Gastroesophageal sphincter (tissue), 4 donors: ENCODE measurements at places on chromosomes 11 and 22.
A peak's percentile ranks its signal among the peaks of the same experiment; 100 is the strongest.

DNA sequence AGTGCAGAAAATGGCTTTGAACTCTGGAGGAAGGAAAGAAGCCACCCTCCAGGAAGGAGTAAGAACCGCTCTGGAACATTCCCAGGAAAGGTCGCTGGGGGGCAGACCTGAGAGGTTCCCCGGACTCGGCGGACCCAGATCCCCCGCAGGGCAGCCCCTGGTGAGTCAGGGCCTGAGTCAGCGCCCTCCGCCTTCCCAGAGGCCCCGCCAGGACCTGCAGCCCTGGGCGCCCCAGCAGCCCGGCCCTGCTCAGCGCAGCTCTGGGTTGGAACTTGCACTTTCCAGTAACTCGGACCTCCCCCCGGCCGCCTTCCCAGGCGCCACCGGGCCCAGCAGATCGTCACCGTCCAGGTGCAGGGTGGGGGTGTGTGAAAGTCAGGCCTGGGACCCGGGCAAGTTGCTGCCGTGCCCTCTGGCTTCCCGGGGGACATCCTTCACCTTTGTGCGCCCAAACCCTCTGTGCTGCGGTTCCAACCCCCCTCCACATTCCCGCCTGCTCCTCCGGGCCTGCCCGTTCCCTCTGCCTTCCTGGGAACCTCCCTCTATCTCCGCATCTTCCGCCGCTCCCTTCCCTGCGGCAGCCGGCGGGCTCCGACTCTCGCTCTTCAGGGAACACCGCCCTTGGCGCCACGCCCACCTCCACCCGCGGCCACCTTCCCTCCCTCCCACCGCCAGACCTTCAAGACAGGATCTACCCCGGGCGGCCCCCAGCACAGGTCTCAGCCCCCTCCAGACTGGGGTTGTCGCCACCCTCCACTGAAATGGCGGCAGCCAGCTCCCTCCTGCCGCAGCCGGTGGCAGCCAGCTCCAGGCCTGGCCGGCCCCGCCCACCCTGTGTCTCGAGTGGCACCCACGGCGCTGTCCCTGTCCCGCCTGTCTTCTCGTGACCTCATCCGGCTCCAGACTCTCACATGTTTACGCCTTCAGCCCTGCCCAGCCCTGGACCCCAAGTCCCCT lies 36.8 kb upstream of the WNT7B start:
- ATAC-seq = peak; percentile 96

DNA sequence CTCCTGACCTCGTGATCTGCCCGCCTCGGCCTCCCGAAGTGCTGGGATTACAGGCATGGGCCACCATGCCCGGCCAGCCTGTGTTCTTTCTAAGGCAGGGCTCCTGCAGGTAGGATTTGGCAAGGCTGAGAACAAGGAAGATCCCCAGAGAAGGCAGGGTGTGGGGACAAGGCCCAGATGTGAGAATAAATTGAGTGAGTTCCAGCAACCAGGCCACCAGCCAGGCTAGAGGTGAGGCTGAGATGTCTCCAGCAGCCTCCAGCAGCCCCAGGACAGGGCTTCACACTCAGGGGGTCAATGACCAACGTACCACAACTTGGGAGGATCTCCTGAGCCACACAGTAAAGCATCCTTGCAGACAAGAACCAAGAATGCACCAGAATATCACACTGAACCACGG lies 75.1 kb downstream of the BUD13 start:
- ATAC-seq = no peak

GRCh38 chr22:45768490-45768889 lies 96.9 kb downstream of the ATXN10 start:
- ATAC-seq = no peak

- ATAC-seq = no peak
These were observed 4.2 kb downstream of the CHORDC1 start for GRCh38 chr11:90218606-90219005.

DNA sequence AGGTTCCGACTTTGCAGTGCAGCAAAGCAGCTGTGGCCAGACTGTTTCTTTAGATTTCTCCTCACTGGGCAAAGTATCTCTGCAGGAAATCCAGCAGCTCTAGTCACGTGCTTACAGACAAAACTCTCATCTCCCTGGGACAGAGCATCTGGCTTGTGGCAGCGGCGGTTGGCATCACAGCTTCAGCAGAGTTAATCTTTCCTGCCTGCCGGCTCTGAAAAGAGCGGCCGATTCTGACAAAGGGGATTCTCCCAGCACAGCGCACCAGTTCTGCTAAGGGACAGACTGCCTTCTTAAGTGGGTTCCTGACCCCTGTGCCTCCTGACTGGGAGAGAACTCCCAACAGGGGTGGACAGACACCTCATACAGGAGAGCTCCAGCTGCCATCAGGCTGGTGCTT lies 1357.3 kb upstream of the TENM4 start:
- no peak for ATAC-seq

GRCh38 chr22:49152939-49153770 lies 674.5 kb downstream of the BRD1 start:
- no peak for ATAC-seq

GRCh38 chr11:106464728-106465127 lies 387.3 kb downstream of the AASDHPPT start:
- ATAC-seq = no peak

GRCh38 chr11:70126494-70126893 lies 48.4 kb downstream of the ANO1 start:
- ATAC-seq = no peak

DNA sequence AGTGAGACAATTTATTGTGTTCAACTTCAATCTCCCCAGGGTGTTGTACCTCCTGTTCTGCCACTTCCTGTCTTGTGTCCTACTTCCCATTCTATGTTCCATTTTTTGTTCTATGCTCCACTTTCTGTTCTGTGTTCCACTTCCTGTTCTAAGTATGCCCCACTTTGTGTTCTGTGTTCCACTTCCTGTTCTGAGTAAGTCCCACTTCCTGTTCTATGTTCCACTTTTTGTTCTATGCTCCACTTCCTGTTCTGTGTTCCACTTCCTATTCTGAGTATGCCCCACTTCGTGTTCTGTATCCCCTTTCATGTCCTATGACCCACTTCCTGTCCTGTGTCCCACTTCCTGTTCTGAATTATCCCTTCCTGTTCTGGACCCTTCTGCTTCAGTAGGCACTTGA lies 732.7 kb downstream of the TBC1D22A start:
- no peak for ATAC-seq

DNA sequence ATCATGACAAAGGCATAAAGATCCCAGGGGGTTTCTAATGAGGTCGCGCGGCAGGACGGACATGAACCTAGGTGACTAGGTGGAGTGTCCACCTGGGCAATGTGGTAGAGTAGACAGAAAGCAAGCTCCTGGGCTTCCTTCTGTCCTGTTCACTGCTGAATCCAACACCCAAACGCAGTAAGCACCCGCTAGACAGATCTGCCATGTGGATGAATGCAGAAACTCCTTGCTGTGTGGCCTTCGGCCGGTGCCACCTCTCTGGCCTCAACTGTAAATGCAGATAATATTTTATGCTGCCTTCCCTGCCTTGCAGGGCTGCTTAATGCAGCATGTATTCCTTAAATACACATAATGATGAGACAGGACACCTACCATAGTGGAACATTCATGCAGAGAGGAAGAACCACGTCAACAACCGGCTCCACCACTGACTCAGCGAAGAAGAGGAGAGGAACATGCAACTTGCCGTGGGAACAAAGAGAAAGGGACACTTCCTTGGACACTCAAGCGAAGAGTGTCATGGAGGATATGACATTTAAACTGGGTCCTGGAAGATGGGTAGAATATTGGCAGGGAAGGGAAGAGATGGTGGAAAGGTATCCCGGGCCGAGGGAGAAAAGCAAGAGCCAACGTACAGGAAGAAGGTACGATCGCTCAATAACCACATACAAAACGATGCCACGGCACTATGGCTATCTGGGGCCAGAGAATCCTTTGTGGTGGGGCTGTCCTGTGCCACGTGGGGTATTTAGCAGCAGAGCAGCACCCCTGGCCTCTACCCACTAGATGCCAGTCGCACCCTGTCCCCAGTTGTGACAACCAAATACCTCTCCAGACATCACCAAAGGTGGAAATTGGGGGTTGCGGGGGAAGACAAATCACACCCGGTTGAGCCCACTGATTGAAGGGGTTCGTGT lies 30.8 kb downstream of the MYH9 start:
- ATAC-seq = no peak

DNA sequence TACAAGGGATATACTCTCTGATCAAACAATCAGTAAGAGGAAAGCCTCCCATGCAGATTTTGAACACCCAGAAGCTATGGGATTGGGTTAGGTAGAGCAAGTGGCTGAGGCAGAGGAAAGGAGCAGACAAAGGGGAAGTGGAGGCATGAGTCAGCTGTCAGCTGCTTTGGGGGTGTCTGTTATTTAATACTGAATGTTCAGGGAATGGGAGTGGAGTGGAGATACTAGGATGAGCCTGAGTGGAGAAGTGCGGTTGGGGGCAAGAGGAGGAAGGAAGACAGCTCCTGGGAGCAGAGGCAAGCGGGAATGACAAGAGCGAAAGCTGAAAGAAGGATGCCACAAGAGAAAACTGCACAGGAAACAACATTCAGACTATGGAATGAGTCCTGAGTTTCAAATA lies 22.7 kb upstream of the TMPRSS5 start:
- no peak for ATAC-seq

DNA sequence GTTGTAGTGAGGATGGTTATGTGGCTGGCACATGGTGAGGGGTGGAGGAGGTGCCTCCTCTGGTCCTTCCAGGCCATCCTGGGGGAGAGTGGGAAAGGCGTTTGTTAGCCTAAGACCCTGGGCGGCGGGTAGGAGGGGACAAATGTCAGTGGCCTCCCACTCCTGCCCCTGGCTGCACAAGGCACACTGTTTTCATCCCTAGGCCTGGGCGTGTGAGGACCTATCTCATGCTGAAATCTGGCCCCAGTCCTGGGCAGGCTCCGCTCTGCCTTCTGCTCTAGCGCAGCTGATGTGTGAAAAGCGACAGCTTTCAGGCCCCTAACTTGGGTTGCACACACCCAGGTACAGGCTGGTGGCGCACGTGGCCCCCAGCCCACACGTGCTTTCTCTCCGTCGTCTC lies 32.1 kb downstream of the DAGLA start:
- ATAC-seq = no peak

DNA sequence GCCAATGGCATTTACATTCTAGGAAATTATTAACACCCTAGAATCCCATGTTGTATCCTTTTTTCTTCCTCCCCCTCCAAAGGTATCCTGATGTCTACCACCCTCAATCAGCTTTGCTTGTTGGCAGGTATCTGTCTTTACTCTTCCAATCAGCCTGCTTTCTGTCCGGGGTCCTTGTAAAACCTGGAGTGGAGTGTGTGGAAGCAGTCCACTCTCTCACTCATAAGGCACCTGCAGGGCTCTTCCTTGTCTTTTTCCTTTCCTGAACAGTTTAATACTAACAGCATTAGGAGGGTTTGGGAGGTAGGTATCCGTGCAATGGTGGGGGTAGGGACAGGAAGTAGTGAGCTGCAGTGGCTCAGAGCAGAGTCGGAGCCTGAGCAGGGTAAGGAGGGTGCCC lies 193.4 kb downstream of the BARX2 start:
- no peak for ATAC-seq

DNA sequence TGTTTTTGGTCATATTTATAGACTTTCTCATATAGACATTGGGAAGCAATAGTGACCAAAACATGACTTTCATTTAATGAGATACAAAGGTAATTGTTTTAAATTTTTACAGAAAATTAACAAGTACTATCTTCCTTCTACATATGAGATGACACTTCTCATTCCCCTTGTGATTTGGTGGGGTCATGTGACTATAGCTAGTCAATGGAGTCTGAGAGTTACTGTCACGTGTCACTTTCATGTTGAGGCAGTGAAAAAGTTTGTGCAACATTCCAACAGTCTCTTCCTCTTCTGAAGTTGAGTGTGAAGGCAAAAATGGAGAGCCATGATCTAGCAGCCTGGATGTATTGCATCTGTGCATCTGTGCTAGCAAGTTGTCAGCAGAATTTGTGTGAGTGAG lies 618.3 kb upstream of the LRRC4C start:
- no peak for ATAC-seq

DNA sequence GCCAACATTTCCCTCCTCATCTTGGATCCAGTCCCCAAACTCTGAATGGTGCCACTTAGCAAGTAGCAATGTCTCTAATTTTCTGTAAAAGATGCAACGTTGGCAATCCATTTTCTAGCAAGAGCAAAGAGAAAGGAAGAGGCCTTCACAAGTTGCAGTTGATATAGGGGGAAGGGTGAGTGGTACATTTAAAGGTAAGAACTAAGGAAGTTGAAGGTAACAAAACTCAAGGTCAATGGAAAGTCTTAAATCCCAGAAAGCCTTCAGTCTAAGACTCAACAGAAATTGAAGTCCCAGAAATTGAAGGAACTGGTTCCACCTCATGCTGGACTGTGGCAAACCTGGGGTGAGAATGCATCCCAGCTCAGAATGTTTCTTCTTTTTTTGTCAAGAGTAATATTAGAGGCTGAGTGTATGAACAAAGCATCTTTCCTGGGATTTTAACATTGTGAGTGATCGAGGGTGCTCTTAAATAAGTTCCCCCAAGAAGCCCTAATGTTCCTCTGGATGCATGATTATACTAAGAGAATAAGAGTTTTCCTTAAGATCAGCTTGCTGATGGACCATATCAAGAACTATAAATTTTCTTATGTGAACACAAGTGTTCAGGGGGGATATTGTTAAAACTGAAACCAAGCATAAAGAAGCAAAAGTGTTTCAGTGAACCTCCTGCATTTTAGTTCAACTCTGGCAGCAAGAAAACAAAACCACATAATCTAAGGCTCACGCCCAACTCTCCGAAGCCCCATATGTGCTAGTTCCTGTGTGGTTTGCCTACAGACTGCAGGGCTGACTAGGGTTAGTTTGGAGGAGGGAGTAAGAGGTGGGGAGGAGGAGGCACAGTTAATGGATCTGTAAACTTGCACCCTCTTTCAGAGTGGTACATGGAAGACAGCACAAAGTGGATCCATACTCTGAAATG lies at the start of gene GRAP2:
GRAP2 (plus strand) TSS at position 779 of the 922 bp plus-strand sequence. CDS start 46,023 bp downstream, outside the sequence.
- no peak for ATAC-seq

GRCh38 chr11:65851083-65851579 lies 6.8 kb downstream of the CFL1 start:
- ATAC-seq = no peak

DNA sequence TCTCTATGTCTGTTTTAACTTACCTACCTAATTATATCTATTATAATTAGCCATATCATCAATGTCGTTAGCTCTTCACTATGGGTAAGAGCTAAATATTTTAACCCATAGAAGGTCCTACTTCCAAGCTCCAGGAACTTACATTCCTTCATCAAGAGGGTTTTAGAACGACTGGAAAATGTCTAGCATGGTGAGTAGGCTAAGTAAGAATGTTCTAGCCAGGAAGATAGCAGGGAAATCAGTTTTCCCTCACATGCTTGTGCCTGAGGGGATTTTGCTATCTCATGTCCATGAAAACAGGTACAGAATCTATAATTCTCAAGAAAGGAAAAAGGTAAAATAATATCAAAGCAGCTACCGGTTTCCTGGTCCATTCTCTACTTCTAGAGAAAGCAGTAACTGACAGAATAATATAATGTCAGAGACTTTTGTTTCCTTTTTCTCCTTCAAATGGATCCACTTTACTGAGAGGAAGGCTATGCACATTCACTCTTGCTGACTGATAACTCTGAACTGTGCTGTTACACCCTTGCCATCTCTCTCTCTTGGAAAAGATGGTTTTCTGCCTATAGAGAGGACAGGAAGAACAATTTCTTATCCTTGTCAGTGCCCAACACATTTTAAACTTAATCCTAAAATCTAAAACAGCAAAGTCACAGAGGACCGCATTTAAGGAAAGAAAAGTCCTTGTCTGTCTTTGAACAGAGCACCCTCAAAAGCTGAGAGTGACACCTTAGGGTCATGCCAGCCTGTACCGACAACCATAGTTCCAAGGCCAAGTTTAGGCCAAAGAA lies 67.0 kb downstream of the MAML2 start:
- no peak for ATAC-seq

- no peak for ATAC-seq
These were observed 2171.4 kb downstream of the LRRC4C start for GRCh38 chr11:39288011-39288410.

- no peak for ATAC-seq
These were observed at the start of gene CD3E for GRCh38 chr11:118304568-118305248. CD3E (plus strand) TSS chr11:118304730; CDS start chr11:118304953, 223 bp downstream.
